EH (cell line): ENCODE measurements at places on chromosomes 2 and 18.

- no peak for DNase-seq
These were observed 72.3 kb upstream of the ITGA4 start for GRCh38 chr2:181384923-181385322.

DNA sequence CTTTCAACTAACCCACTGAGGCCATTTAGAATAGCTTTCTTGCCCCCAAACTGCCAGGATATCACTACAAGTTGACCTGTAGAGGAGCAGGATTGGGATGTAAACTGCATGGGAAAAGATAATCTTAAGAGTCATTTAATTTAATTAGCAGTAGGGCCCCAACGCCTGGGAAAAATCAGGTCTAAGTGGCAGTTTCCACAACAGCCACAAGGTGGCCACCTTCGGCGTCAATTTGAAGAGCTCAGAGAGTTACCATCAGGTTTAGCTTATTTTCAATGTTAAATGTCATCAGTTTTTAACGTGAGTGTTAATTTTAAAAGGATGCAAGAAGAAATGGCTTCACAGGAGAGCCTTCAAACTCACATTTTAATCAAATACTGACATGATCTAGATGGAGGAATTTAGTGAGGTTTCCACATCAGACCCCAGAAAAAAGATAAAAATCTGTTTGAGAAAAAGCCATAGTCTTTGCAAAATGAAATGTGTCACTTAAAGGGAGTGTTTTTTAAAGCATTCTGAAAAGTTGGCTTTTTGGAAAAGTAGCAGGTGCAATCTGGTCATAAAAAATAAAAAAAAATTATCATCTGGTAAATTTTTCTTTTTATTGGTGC, 77.3 kb upstream of the UPP2 start:
- DNase-seq = peak; percentile 54

DNA sequence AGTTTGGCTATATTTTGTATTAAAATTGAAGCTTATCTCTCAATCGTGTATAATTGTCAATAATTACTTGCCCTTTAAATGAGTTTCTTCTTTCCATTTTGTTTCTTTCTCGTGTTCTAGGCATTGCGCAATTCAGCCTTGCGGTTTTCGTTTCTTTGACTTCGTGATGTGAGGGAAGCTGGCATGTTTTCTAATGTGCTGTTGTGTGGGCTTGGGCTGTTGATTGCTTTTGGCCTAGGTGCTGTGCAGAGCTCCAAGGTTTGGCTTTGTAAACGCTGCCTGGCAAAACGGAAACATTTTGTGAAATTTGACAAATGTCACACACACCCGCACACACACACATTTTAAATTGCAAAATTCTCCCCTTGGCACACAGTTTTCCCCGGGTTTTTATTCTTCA, 242.6 kb upstream of the TCF4 start:
- no peak for DNase-seq

DNA sequence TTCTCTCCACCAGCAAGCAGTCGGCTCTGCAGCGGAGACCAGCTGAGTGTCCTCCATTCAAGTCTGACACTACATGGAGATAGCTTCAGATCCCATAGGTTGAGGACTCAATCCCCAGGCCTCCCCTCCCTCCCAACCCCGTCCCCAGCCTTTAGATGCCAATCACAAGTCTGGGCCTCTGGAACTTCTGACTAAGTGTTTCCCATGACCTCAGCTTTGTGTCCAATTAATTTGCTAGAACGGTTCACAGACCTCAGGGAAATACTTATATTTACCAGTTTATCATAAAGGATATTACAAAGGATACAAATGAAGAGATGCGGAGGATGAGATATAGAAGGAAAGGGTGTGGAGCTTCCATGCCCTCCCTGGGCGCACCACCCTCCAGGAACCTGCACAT, 77.4 kb downstream of the MERTK start:
- DNase-seq = no peak

DNA sequence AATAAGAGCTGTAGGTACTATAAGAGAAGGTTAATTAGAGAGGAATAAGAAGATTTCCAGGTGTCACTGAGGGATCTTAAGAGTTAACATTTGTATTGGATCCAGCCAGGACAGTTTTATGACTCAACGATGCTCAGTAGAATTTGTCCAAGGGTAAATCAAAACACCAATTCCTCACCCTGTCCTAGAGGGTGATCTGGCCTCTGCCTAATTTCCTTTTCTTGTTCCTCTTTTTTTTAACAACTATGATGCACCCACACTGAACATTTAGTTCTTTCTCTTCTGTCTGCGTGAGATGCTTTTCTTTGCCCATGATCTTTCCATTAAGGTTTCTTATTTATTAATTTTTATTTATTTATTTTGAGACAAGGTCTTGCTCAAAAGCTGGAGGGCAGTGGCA, 92.0 kb downstream of the PMS1 start:
- DNase-seq = no peak

DNA sequence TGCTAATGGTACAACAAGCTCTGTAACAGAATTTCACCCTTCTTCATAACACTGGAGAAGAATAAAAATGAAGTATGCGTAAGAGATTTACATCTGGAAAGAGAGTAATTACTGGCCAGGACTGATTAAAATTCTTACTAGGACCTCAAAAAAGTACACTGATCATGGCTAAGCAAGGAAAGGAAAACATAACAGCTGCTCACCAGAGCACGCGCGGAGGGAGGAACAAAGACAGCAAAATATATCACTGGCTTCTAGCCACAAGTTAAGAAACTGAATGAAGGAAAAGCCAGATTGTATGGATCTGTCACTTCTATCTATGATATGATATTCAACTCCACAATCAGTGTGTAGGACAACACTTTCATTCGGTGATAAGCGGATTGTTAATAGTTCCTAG, 15.6 kb upstream of the CYTIP start:
- no peak for DNase-seq

DNA sequence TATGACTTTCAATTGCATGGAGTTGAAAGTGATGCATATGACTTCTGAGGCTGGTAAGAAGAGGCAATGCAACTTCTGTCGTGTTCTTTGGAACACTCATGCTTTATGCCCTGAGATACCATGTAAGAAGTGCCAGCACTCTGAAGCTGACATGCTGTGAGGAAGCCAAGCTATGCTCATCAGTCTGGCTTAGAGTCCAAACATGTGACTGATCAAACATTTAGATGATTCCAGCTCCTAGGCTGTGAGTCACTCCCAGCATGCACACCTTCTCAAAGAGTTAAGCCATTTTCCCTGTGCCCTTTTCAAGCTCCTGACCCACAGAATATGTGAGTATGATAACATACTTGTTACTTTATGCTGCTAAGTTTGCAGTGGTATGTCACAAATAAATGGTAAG, 15.8 kb upstream of the VRK2 start:
- DNase-seq = peak; percentile 32

GRCh38 chr2:151544449-151544848, 134.7 kb downstream of the RIF1 start:
- DNase-seq = no peak

DNA sequence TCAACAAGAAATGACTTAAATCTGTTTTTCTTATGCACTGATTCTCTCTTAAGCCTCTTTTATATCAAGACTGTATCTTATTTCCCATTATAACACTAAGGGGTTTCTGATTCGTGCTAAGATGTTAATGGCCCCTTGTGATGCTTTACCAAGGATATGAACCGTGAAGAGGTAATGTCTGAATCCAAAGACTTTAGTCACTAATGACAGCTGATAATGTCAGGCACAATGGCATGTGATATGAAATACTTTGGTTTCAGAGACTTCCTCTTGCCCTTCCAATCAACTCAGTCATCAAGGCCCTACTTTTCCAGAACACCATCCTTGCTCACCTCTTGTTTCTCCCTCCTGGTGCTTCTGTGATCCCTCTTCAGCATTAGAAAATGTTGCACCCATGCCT, 262.8 kb downstream of the KCNE4 start:
- DNase-seq = peak; percentile 49

DNA sequence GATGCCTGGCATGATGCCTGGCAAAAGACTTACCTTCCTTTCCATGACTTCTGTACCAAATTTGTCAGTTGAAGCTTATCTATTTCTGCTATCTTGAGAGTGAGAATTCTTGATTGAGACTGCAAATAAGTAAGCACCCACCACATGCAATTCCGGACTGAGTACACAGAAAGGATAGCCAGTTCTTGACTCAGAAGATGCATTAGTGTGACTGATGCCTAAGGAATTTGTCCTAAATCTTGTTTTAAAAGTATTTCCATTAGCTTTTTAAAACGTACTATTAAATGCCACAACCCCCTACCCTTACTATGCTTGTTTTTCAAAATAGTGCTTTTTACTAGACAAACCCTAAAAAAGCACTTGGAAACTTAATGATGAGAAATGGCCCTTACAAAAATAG, 545 bp downstream of the MPP4 start:
- peak; percentile 93 for DNase-seq

GRCh38 chr2:238591732-238592131, 165.0 kb downstream of the ASB1 start:
- DNase-seq = no peak

- DNase-seq = peak; percentile 13
These were observed 446.4 kb downstream of the EPHA4 start for GRCh38 chr2:221125691-221126090.

DNA sequence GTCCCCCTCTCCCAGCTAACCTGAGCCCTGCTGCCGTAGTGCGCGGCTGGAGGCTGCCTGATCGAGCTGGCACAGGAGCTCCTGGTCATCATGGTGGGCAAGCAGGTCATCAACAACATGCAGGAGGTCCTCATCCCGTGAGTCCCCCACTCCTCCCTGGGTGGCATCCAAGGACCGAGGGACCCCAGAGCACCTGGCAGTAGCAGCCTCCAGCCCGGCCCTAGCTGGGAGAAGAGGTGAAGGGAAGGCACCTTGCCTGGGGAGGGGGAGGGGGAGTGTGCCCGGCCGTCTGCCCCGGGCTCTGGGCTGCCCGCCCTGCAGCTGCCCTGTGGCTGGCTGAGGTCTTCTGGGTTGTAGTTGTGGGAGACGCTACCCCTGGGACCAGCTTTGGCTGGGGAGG, 26.3 kb downstream of the ANO7 start:
- DNase-seq = no peak

- DNase-seq = no peak
These were observed 128.3 kb downstream of the LRRC30 start for GRCh38 chr18:7358989-7359726.

DNA sequence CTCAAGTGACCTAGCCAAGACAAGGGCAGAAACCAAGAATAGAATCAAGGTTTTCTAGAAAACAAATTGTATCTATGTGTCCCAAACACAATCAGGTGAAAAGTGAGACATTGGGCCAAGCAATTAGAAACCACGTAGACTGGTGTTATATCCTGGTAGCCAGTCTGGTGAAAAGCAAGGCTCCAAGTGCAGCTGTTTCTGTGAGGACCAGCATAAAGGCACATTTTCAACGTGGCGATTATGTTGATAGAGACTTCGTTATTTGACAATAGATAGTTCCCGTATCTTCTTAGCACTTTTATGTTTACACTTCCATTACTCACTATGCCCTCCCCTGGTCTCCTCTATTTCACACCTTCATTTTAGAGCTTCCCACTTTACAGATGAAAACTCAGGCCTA, 103.2 kb upstream of the ZFP36L2 start:
- no peak for DNase-seq

GRCh38 chr2:23200787-23201114, 184.2 kb upstream of the KLHL29 start:
- no peak for DNase-seq

DNA sequence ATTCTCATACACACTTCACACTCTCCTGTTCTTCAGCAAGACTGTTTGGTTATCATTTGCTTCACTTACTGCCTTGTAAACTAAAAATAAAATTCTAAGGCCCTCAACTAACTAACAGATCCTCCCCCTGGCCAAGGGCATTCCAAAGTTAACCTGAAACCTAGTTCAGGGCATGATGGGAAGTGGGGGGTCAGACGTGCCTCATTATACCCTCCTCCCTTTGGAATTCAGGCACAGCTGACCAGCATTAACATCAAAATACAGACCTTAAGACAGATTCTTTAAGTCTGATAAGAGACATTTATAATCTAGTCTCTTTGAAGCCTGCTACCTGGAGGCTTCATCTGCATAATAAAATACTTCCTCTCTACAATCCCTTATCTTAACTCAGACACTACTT, 221.0 kb downstream of the NOL4 start:
- DNase-seq = no peak

GRCh38 chr2:191758518-191759507, 80.9 kb downstream of the NABP1 start:
- DNase-seq = peak; percentile 66

- no peak for DNase-seq
These were observed 201.2 kb downstream of the ASB1 start for GRCh38 chr2:238627899-238628298.

- DNase-seq = no peak
These were observed 59.3 kb downstream of the ETAA1 start for GRCh38 chr2:67456428-67456827.

DNA sequence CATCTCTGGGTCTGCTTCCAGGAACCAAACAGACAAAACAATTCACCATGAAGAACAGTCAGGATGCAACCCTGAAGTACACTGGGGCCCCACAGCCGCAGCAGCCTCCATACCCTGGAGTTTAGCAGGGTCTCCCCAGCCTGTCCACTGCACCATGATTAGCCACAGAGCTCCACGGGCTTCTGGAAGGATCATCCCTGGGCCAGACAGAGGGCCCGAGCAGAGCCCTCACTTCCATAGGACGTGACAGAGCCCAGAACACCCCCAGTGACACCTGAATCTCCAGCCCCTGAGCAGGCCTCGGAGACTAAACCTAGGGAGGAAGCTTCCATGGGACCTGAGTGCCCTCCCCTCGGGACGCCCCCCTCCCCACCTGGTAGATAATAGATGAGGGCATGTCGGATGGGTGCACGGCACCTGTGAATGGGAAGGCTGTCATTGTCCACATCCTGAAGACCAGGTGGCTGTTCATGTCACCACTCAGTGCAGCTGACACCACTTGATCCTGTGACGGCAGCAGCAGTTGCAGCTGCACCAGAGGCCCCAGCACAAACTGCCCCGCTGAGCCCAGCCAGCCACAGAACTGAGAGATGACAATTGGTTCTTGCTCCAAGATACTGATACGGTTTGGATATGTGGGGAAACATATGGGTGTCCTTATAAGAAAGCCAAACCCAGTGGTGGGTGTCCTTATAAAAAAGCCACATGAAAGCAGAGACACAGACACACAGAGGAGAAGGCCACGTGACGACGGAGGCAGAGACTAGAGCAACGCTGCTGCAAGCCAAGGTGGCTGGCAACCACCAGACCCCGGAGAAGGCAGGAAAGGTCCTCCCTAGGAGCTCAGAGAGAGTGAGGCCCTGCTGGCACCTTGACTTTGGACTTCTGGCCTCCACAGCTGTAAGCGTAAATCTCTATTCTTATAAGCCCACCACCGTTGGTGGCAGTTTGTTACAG, 23.2 kb downstream of the KIF1A start:
- no peak for DNase-seq

DNA sequence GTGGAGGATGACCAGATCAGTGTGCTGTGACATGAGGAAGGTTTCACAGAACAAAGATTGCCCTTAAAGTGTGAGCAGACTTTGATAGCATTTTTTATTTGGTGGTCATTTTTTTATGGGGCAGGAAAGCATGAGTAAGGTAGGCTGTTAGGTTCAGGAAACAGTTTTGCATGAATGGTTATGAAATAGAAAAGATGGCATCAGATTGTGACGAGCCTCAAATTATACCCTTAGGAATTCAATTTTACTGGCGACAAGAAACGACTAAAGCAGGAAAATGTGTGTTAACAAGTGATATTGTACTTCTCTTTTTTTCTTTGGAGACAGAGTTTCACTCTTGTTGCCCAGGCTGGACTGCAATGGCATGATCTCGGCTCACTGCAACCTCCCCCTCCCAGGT, 44.7 kb downstream of the PIK3C3 start:
- DNase-seq = no peak
